Activated CD4-positive, alpha-beta T cell treated with anti-CD3 and anti-CD28 coated beads for 36 hours (primary cell): ENCODE measurements at places on chromosomes 7 and 10. TPM values are rescaled to one million over a fixed set of nuclear protein-coding genes. Genes with fewer than 3 reads are reported as not detected.
A peak's percentile ranks its signal among the peaks of the same experiment; 100 is the strongest.

- H3K36me3 ChIP-seq: no peaks in the 10 kb centered on the region
- peaks cover 4% of the 10 kb centered on the region for H3K4me1 ChIP-seq
- H3K27ac ChIP-seq: no peak overlapping the region
- no peaks in the 10 kb centered on the region for H3K27me3 ChIP-seq
- no peak overlapping the region for H3K4me3 ChIP-seq
- DNase-seq: no peak
Observed at GRCh38 chr7:29865526-29865925, 59.2 kb downstream of the WIPF3 start.

- H3K27ac ChIP-seq: no peak overlapping the region
- H3K36me3 ChIP-seq: no peaks in the 10 kb centered on the region
- no peak for DNase-seq
- no peaks in the 10 kb centered on the region for H3K27me3 ChIP-seq
- H3K4me3 ChIP-seq: no peak overlapping the region
Observed at GRCh38 chr10:82497439-82497838, 622.4 kb downstream of the NRG3 start.

- peaks cover 2% of the 10 kb centered on the region for H3K27me3 ChIP-seq
- no peak overlapping the region for H3K4me3 ChIP-seq
- no peaks in the 10 kb centered on the region for H3K4me1 ChIP-seq
- no peak for DNase-seq
Observed at GRCh38 chr10:126059076-126059826, 162.9 kb downstream of the FANK1 start.

GRCh38 chr10:114749510-114749909 lies 72.1 kb upstream of the FHIP2A start:
- no peak overlapping the region for H3K4me3 ChIP-seq
- no peak for DNase-seq
- no peaks in the 10 kb centered on the region for H3K36me3 ChIP-seq
- H3K27me3 ChIP-seq: peaks cover 18% of the 10 kb centered on the region
- H3K27ac ChIP-seq: no peak overlapping the region

DNA sequence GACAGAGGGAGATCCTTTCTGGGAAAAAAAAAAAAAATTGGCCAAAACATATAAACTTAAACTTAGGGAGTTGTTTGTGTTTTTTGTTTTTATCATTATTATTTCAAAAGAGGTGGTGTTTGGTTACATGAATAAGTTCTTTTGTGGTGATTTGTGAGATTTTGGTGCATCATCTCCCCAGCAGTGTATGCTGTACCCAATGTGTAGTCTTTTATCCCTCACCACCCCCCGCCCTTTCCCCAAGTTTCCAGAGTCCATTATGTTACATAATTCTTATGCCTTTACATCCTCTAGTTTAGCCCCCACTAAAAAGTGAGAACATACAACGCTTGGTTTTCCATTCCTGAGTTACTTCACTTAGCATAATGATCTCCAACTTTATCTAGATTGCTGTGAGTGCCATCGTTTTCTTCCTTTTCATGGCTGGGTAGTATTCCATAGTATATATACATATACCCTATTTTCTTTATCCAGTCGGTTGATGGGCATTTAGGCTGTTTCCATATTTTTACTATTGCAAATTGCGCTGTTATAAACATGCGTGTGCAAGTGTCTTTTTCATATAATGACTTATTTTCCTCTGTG lies 148.1 kb upstream of the ZNF92 start:
- H3K27ac ChIP-seq: no peak overlapping the region
- H3K4me3 ChIP-seq: no peak overlapping the region

- DNase-seq: no peak
- H3K27me3 ChIP-seq: peaks cover 11% of the 10 kb centered on the region
- no peak overlapping the region for H3K27ac ChIP-seq
- no peaks in the 10 kb centered on the region for H3K36me3 ChIP-seq
Observed at GRCh38 chr10:30596013-30596412, 33.5 kb downstream of the LYZL2 start.

DNA sequence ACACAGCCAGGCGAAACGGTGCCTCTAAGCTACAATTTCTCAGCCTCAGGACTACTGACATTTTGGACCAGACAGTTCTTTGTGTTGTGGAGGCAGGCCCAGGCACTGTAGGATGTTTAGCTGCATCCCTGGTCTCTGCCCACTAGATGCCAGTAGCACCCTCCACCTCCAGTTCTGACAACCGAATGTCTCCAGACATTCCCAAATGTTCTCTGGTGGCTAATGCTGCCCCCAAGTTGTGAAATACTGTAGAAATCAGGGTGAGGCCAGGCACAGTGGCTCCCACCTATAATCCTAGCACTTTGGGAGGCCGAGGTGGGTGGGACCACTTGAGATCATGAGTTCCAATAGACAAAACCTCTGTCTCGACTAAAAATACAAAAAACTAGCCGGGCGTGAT lies 18.2 kb downstream of the HNRNPF start:
- peak overlapping the region; percentile 72 for H3K27ac ChIP-seq
- no peak overlapping the region for H3K4me3 ChIP-seq
- H3K27me3 ChIP-seq: no peaks in the 10 kb centered on the region
- peak; percentile 33 for DNase-seq

- DNase-seq: no peak
- H3K36me3 ChIP-seq: no peaks in the 10 kb centered on the region
- H3K4me1 ChIP-seq: peaks cover 96% of the 10 kb centered on the region
- H3K4me3 ChIP-seq: peak overlapping the region; percentile 73
Observed at GRCh38 chr10:11150879-11151415, 133.3 kb downstream of the CELF2 start.

GRCh38 chr7:47247132-47247531 lies 334.8 kb downstream of the TNS3 start:
- H3K27me3 ChIP-seq: peaks cover 4% of the 10 kb centered on the region
- no peak overlapping the region for H3K27ac ChIP-seq
- no peak overlapping the region for H3K4me3 ChIP-seq
- no peak for DNase-seq
- H3K4me1 ChIP-seq: no peaks in the 10 kb centered on the region

DNA sequence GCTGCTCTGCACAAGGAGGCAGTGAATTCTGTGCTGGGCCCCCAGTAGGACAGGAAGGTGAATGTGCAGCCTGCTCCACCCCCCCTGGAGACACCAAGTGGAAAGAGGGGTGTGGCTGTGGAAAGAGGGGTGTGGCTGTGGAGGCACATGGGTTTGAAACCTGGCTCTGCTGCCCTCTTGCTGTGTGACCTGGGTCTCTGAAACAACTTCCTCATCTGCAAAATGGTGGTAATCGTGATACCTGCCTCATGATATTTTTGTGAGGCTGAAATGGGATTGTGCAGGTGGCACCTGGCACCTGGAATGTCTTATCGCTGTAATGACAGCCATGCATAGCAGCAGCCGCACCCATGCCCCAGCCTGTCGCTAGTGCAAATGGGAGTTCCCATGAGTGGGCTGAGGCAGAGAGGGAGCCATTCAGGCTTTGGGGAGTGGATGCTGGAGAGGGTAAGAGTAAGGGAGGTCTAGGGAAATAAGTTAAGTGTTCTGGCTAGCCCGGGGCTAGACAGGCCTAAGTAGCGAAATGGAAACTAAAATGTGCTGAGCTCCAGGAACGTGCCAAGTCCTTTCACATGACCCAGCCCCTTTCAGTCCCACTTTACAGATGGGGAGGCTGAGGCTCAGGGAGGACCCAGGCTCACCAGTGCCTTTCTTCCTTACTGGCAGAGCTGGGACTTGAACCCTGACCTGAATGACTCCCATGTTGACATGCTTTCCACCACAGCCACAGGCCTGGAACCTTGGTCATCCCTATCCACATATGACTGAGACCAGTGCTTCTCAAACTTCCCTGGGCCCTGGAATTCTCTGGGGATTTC lies 35.0 kb downstream of the C10orf105 start:
- H3K27ac ChIP-seq: no peak overlapping the region
- peaks cover 6% of the 10 kb centered on the region for H3K4me1 ChIP-seq
- peak; percentile 61 for DNase-seq
- H3K4me3 ChIP-seq: no peak overlapping the region
- no peaks in the 10 kb centered on the region for H3K36me3 ChIP-seq
- H3K27me3 ChIP-seq: no peaks in the 10 kb centered on the region

- no peak for DNase-seq
- H3K27me3 ChIP-seq: peaks cover 2% of the 10 kb centered on the region
- H3K4me3 ChIP-seq: no peak overlapping the region
- no peak overlapping the region for H3K27ac ChIP-seq
- H3K36me3 ChIP-seq: no peaks in the 10 kb centered on the region
- H3K4me1 ChIP-seq: no peaks in the 10 kb centered on the region
Observed at GRCh38 chr7:38025815-38026214, 105.4 kb downstream of the EPDR1 start.

DNA sequence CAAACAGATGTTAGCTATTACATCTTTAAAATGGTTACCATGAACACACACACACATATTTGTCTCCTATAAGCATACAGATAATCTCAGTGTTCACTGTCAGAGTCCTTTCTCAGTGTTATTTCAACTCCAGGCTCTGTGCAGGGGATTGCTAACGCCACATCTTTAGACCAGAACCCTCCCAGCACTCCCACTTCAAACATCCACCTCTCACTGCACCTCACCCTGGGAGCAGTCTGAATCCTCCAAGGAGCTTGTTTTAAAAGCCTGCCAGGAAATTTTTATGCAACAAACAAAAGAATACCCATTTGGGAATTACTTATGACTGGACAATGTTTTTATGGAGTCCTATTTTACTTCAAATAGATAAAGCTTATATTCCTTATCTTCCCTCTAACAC lies 107.4 kb downstream of the PARD3 start:
- no peak overlapping the region for H3K27ac ChIP-seq
- H3K4me3 ChIP-seq: no peak overlapping the region
- H3K27me3 ChIP-seq: peaks cover 7% of the 10 kb centered on the region

GRCh38 chr10:53957401-53957800 lies 843.6 kb downstream of the PCDH15 start:
- DNase-seq: no peak
- H3K27me3 ChIP-seq: no peaks in the 10 kb centered on the region
- H3K36me3 ChIP-seq: no peaks in the 10 kb centered on the region

DNA sequence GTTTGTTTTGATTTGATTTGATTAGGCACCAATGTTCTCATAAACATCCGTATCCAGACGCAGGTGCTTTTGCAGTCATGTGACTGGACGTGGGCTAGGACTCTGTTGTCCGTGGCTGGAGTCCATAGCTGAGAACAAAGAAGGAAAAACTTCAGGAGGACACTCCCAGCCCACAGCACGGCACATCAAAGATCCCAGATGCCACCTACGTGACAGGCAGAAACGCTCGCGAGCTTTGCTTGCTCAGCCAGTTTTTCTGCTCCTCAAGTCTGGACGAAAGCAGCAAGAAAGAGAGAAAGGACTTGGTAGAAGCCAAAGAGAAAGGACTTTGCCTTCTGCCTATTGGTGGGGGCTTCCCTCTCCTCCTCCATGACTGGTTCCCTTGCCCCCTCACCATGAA lies 6.9 kb upstream of the ZKSCAN1 start:
- no peak overlapping the region for H3K4me3 ChIP-seq
- peaks cover 8% of the 10 kb centered on the region for H3K4me1 ChIP-seq
- no peak for DNase-seq
- no peaks in the 10 kb centered on the region for H3K36me3 ChIP-seq

GRCh38 chr7:109476409-109476808 lies 906.7 kb downstream of the DNAJB9 start:
- no peak for DNase-seq
- H3K27me3 ChIP-seq: no peaks in the 10 kb centered on the region
- H3K4me1 ChIP-seq: no peaks in the 10 kb centered on the region
- H3K27ac ChIP-seq: no peak overlapping the region

DNA sequence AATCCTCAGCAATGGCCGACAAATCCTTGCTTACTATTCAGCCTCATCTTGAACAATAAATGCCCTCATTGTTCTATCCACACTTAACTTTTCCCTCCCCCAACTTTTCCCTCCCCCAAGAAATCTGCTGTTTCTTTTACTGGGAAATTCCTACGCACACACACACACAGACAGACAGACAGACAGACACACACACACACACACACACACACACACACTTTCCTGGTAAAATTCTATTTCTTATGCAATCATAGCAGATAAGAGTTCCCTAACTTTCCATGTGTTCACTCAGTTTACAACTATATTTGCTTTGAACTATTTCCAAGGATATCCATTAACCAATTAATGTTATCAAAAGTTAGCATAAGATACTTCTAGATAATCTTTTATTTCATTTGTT lies 52.9 kb downstream of the RELN start:
- H3K4me3 ChIP-seq: no peak overlapping the region
- peaks cover 16% of the 10 kb centered on the region for H3K27me3 ChIP-seq
- H3K4me1 ChIP-seq: no peaks in the 10 kb centered on the region
- H3K27ac ChIP-seq: no peak overlapping the region

GRCh38 chr7:96558530-96558929 lies 151.1 kb downstream of the SEM1 start:
- no peak overlapping the region for H3K27ac ChIP-seq
- H3K27me3 ChIP-seq: no peaks in the 10 kb centered on the region
- H3K36me3 ChIP-seq: no peaks in the 10 kb centered on the region

- H3K27me3 ChIP-seq: peaks cover 8% of the 10 kb centered on the region
- peak; percentile 87 for DNase-seq
- H3K27ac ChIP-seq: no peak overlapping the region
- peaks cover 11% of the 10 kb centered on the region for H3K4me1 ChIP-seq
- H3K4me3 ChIP-seq: peak overlapping the region; percentile 72
Observed at GRCh38 chr7:5296611-5297226, 14.0 kb downstream of the SLC29A4 start.

DNA sequence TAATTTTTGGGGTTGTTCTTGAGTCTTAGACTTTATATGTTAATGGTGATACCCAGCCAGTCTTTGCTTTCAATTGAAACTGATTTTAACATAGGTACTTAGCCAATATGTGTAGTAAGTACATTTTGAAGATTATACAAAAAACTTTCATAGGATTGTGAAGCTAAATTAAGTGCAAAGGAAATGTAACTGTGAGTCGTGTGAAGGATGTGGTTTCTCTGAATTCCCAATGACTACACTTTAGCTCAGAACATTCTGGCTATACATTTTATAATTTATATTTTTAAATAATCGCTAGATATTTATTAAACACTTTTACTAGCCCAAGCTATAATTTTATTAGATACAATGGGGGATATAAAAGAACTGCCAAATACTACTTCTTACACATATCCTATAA lies 359.3 kb downstream of the PCLO start:
- no peak overlapping the region for H3K27ac ChIP-seq
- H3K4me1 ChIP-seq: no peaks in the 10 kb centered on the region
- H3K27me3 ChIP-seq: no peaks in the 10 kb centered on the region
- no peak for DNase-seq

The MALRD1 gene
- total RNA-seq: not detected

The BMI1 gene
- 55.2 TPM for total RNA-seq

The CCDC6 gene
- total RNA-seq: 49.7 TPM

The CNPY1 gene
- total RNA-seq: not detected

The TAS2R16 gene
- total RNA-seq: not detected

The MPLKIP gene
- 28.5 TPM for total RNA-seq

The PRRT4 gene
- 0.39 TPM for total RNA-seq

The COA1 gene
- 77.1 TPM for total RNA-seq

The ATP6V1F gene
- total RNA-seq: 109 TPM

The SPDYE16 gene
- 0.18 TPM for total RNA-seq
